ENCODE measurements at places on chromosomes 5 and 9.

DNA sequence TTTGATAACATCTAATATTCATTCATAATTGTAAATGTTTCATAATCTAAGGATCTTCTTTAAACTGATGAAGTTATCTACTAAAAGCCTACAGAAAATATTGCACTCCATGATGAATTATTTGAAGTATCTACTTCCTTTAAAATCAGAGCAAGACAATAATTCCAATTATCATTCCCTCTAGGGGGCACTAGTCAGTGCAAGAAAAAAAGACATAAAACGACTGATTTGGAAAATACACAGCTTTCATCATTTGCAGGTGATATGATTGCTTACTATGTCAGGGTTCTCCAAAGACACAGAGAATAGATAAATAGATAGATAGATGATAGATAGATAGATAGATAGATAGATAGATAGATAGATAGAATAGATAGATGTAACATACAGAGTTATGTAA lies 13.5 kb upstream of the GRM6 start:
- no peak for DNase-seq

GRCh38 chr9:114804505-114804904 lies 1.3 kb downstream of the TNFSF15 start:
- no peak for DNase-seq

DNA sequence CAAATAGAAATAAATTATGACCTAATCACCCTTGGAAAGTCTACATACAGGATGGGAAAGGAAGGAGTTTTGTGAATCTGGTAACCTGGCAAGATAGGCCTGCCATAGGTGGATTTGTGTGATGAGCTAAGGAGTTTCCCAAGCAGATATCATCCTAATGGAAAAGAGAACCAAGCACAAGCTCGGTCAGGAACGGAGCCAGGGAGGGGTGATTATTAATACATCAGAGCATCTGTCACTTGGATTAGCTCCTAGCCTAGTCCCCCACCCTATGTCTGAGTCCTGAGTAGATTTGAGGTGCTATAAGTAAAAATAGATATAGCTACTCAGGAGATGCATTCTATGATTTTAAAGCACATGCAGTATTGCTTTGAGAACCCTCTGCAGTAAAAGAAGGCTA lies 57.3 kb upstream of the SMARCA2 start:
- no peak for DNase-seq

GRCh38 chr9:94086486-94087345 lies 2.5 kb downstream of the PTPDC1 start:
- no peak for DNase-seq

GRCh38 chr9:88571419-88571818 lies 36.4 kb downstream of the NXNL2 start:
- no peak for DNase-seq

GRCh38 chr9:117917873-117918272 lies 213.7 kb downstream of the TLR4 start:
- no peak for DNase-seq

DNA sequence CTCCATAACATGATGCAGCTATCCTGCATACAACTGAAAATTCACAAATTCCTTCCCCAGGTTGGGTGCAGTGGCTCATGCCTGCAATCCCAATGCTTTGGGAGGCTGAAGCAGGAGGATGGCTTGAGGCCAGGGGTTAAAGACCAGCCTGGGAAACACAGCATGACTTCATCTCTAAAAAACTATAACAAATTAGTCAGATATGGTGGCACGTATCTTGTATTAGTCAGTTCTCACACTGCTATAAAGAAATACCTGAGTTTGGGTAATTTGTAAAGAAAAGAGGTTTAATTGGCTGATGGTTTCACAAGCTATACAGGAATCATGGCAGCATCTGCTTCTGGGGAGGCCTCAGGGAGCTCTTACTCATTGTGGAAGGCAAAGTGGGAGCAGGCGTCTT lies 56.4 kb upstream of the DAPK1 start:
- DNase-seq: no peak

- no peak for DNase-seq
Measured at GRCh38 chr5:1879292-1880263, 3.1 kb downstream of the IRX4 start.

DNA sequence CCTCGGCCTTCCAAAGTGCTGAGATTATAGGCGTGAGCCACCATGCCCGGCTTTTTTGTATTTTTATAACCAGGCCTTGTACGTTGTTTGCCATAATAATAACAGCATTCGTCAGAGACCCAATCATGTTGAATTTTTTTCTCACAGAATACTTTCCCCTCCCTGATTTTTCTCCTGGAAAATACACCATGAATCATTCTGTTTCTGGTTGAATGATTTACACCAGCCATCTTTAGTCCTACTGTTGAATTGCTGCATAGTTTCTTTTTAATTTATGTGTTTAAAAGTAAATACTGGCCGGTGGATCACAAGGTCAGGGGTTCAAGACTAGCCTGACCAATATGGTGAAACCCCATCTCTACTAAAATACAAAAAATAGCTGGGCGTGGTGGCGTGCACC lies 3.5 kb downstream of the CNOT8 start:
- no peak for DNase-seq

DNA sequence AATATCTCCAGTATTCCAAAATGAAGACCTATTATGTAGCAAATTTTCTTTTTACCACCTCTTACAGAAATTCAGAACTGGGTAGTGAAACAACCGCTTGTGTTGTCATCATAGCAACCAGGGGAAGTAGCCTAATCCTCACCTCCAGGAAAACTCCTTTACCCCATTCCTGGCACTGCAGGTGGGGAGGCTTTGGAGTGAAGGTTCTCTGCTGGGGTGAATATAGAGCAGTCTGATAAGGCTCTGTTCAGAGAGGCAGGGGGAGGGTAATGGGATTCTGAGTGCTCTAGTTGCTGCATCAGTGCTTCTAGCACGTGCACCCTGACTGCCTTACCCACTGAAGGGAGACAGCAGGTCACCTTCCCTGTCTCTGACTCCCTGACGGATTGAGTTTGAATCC lies 116.2 kb downstream of the MAN2A1 start:
- no peak for DNase-seq

DNA sequence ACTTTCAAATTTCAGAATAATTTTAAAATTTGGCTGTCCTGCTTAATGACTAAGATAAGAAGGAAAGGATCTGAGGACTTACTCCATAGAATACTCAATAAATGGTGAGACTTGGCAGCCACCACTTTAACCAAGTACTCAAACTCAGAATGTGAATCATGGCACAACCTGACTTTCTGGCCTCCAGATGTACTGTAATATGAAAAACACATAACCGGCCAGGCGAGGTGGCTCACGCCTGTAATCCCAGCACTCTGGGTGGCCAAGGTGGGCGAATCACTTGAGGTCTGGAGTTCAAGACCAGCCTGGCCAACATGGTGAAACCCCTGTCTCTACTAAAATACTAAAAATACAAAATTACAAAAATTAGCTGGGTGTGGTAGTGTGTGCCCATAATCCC lies 10.0 kb upstream of the MARCHF6 start:
- no peak for DNase-seq

DNA sequence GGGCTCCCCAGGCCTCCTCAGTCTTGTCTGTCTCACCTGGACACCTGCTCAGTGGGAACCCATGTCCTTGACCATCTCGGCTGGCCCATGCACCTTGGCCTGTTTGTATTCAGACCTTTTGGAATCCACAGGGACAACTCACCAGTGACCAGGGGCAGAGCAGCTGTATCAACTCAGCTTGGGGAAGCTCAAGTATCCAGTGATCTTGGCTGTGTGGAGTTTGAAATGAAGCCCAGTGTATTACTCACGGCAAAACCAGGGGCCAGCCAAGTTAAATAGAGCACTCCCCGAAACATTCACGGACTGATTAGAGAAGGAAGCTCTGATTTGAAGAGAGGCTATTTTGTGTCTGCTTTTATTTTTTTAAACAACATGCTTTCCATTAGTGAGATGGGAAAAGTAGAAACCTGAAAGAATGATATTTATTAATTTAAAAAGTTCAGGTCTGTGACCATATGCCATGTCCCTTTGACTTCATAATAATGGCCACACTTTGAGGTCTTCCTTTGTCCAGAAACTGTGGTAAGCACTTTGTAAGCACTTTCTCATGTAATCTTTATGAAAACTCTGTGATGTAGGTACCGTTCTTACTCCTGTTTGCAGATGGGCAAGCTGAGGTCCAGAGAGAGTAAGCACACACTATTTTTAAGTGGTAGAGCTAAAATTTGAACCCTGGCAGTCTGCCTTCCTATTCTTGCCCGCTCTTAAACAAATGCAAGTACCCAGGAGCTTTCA lies 656.5 kb downstream of the BNC2 start:
- DNase-seq: no peak

DNA sequence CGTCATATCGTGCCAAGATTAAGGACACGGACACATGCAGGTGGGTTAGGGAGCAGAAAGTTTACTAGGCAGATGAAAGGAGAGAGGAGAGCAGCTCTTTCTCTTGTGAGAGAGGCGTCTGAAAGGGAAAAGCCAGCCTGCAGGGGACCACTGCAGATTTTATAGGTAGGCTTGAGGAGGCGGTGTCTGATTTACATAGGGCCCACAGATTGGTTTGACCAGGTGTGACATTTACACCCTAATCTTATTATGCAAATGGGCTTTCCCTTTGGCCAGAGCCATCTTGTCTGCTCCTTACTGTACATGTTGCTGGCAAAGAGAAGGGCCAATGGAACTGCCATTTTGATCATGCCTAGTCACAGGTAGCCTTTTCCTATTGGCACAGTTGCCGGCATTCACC lies 137.2 kb upstream of the TAF11L2 start:
- no peak for DNase-seq

DNA sequence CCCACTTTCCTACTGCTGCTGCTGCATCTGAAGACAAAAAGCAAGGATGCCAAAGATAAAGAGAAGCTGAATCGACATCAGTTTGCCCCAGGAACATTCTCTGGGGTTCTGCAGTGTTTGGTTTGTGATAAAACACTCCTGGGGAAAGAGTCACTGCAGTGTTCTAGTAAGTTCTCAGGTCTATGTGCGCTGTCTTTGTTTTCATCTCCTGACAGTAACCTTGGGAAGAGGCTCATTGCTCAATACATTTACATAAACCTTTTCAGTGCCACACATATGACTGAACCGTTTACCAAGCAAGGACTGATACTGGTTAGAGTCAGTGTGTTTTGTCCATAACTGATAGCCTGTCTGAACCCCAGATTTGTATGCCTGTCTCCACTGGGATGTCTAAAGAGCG lies 232.1 kb downstream of the ARHGEF28 start:
- no peak for DNase-seq

Data from NCI-H1436 treated with DMSO at 0.1 percent for 48 hours (cell line).